ENCODE measurements at places on chromosomes 12 and 14.

DNA sequence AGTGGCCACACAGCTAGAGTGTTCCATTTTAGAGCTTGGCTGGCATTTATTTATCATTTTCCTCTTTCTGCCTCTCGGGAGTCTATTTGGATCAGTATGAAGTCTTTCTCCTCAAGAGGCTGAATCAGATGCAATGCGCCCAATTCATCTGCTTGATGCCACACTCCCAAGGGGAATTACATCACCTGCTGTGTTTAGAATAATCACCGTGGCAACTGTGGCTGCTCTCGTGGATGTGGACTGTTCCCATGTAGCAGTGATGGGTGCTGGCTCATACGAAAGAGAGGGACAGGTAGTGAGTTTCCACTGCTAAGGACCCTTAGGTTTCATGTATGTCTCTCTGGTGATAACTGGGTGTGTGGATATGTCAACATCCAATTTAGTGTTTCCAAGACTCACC lies 70.7 kb downstream of the SRRM4 start:
- no peak for DNase-seq

DNA sequence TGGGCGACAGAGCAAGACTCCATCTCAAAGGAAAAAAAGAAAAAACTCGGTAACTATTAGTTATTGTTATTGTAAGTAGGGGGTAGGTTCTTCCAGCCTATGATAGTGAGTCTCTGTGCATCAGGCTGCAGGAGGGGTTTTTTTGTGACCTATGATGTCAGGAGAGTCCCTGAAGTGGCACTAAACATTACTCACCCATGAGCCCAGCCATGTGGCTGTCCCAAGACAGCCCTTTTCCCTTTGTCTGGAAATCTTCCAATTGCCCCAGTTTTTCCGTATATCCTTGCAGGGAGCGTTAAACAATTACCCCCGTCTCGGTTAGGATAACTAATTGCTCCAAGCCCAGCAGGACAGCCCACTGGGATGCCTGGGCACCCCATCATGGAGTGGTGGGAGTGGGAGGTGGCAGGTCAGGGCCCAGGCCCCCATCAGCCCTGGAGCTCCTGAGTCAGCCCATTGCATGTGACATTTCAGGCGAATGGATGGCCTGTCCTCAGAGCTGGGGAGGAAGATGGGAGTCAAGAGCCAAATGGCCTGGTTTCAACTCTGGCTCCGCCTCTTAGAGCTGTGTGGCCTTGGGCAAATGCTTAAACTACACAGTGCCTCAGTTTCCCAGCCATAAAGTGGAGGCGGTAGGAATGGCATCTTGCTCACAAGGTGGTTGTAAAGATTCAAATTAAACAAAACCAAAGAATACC lies 16.4 kb downstream of the PHETA1 start:
- no peak for DNase-seq

GRCh38 chr14:39267608-39268005 lies 33.9 kb downstream of the MIA2 start:
- DNase-seq: no peak

DNA sequence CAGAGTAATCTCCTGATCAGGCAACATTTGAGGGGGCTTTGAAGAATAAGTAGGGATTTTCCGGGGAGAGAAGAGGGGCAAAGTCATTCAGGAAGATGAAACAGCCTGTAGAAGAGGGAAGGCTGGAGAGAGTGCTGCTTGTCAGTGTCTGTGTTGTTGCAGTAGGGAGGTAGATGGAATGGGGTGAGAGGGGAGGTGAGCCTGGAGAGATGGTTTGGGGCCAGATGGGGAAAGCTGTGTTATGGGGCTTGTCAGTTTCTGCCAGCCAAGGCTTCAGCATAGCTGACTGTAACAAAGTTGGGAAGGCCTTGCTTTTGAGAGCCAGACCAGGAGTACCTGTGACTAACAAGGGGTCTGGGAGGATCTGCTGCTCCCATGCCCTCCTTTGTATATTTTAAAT lies 18.0 kb downstream of the BICD1 start:
- no peak for DNase-seq

- DNase-seq: no peak
Observed at GRCh38 chr12:23349564-23349963, 599.9 kb downstream of the SOX5 start.

- no peak for DNase-seq
Observed at GRCh38 chr12:104222976-104223375, 7.4 kb downstream of the TXNRD1 start.

- DNase-seq: no peak
Observed at GRCh38 chr14:20801726-20802125, 918 bp downstream of the RNASE1 start.

GRCh38 chr14:58904776-58905175 lies 267.0 kb downstream of the DACT1 start:
- DNase-seq: no peak

DNA sequence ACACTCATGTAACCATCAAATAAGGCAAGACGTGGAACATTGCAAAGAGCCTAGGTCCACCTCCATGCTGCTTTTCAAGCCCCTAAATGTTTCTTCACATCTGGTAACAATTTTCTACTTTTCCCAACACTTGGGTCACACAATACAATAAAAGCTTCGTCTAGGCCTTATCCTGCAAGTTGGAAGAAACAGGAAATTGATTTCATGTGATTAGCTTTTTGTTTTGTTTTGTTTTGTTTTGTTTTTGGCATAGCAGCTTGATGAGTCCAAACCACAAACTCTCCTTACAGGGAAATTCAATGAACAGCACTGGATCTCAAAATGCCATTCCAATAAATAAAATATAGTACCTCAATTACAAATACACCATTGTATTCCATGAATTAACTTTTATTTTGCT lies 19.3 kb downstream of the TAS2R50 start:
- no peak for DNase-seq

- DNase-seq: no peak
Observed at GRCh38 chr12:130090542-130090941, 71.7 kb upstream of the FZD10 start.

- no peak for DNase-seq
Observed at GRCh38 chr14:23106747-23107045, 1.9 kb upstream of the CIROP start.

DNA sequence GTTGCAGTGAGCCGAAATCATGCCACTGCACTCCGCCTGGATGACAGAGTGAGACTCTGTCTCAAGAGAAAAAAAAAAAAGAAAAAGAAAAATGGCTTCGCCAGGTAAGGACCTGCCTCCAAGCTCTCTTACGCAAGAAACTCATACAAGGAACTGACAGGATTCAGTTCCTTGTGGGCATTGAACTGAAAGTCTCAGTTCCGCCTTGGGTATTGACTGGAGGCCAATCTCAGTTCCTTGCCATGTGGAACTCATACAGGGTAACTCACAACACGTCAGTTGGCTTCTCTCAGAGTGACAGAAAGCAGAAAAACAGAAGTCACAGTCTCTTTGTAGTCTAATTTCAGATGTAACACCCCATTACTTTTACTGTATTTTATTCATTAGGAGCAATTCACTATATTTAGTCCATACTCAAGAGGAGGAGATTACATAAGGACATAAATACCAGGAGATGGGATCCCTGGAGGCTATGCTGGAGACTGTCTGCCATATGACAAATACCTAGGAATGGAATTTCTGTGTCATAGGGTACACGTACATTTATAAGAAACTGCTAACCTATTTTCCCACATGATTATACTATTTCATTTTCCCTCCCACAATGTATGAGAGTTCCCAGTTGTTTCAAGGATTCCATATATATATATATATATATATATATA lies 11.4 kb upstream of the NOPCHAP1 start:
- DNase-seq: no peak
